ENCODE measurements at places on chromosomes 6 and 20.

DNA sequence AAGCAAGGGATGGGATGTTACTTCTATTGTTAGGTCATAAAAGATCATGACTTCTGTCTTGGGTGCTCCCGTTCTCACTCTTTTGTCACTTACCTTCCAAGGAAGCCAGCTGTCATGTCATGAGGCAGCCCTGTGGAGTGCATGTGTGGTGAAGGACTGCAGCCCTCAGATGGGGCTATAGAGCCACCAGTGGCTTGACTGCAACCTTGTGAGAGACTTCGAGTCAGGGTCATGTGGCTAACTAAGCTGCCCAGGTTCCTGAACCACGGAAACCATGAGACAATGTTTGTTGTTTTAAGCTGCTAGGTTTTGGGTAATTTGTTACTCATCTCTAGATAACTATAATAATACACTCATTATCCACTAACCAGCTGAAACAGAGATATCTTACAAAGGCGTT lies 477.1 kb downstream of the BTBD3 start:
- DNase-seq = no peak

DNA sequence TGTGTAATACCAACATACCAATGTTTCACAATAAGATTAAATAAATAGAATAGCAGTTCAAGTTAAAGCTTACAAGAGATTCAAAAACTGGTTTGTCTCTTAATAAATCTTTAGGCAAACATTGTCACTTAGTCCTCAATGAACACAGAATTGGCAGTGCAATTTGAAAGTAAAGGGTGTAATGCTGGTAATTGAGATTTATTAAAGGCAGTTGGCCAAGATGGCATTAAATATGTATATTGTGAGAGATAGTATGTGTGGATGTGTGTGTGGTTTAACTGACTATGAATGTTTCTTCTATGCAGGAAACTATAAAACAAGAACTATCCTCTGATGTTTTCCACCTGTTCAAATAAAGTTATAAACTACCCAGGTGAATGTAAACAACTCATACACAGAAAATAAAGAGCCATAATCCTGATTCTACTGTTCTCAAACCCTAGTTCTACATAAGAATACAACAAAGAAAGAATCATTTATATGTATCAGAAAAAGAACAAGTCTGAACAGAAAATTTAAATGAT lies 267.9 kb upstream of the PTCHD4 start:
- DNase-seq = no peak

DNA sequence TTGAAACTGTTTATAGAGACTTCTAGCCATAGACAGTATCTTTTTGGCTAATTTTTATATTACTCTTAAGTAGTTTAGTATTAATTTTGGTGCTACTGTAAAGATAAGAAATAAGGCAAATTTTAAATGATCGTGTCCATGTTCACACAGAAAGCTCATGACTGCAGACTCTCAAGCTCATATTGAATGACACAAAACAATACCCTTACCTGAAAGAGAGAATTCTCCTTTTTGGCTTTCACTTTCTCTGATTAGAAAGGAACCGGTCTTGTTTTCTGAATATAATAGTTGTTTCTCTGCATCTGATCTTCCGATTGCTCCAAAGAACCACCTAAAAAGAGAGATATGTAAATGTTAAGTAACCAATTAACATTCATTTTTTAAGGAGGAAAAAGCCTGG lies 57.0 kb downstream of the FRK start:
- no peak for DNase-seq

GRCh38 chr20:8664778-8665177 lies 404.1 kb upstream of the PLCB4 start:
- DNase-seq = no peak

GRCh38 chr6:166933396-166933795 lies 23.0 kb downstream of the RNASET2 start:
- DNase-seq = no peak

- no peak for DNase-seq
Measured at GRCh38 chr6:32271429-32271828, 47.6 kb upstream of the NOTCH4 start.

GRCh38 chr6:2186516-2186915 lies 58.9 kb downstream of the GMDS start:
- DNase-seq = no peak

GRCh38 chr20:57090590-57091560 lies 175.6 kb downstream of the BMP7 start:
- DNase-seq = no peak

GRCh38 chr6:63549076-63549475 lies 23.2 kb upstream of the LOC128125822 start:
- DNase-seq = no peak

DNA sequence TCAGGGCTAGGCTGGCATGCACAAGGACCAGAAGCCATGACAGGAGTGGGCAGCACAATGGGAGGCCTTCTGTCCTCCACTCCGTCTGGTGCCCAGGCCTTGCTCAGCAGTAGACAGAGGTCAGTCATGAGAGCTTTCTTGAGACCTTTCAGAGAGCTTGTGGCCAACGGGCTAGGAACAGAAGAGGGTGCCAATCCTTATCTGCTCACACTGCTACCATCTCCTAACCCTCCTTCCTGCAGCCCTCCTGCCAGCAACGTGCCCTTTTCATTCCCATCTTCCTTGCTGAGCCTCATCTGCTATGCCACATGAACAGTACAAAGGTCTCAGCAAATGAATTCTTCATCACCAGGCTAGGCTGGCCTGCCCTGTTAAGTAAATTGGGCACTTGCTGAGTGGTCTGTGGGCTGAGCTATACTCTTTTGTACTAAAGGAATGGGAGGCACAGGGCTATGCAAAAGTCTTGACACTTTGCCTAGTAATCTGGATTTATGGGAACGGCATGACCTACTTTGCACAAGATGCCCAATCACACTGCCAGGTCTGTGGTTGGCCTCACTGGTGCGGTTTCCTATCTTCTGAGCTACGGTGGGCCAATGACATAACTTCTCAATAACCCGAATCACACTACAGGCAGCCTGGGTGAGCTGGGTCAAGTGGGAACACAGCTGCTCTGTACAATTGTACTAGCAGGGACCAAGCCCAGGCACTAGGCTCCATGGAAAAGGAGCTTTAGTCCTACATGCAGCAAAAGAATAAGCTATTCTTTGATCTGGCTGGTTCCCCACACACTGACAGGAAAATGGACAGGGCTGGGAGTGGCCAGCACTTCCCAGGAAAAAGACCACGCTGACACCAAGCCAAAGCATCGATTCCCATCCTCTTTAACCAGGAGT lies 47.8 kb downstream of the ELOVL5 start:
- peak; percentile 7 for DNase-seq

- DNase-seq = no peak
Measured at GRCh38 chr20:35690265-35690664, 8.9 kb downstream of the NFS1 start.

DNA sequence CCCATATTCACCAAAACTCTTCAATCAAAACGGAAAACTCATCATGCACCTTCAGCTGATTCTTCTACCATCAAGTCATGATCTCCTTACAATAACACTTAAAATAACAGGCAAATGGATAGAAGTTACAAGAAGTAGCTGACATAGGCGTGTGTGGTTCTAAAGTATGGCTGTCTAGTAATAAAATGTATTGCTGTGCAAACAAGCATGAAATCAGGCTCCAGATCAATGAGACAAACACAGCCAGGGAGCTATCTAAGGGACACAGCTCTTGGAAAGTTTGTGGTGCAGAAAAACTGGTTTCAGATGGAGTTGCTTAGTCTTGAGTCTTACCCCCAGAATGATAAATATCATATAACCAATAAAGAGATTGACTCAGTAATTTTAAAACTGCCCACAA lies 434.8 kb upstream of the NOX3 start:
- no peak for DNase-seq

GRCh38 chr20:46056027-46056833 lies 27.2 kb downstream of the SLC12A5 start:
- no peak for DNase-seq

- DNase-seq = no peak
Measured at GRCh38 chr20:53215166-53215565, 243.0 kb downstream of the TSHZ2 start.

DNA sequence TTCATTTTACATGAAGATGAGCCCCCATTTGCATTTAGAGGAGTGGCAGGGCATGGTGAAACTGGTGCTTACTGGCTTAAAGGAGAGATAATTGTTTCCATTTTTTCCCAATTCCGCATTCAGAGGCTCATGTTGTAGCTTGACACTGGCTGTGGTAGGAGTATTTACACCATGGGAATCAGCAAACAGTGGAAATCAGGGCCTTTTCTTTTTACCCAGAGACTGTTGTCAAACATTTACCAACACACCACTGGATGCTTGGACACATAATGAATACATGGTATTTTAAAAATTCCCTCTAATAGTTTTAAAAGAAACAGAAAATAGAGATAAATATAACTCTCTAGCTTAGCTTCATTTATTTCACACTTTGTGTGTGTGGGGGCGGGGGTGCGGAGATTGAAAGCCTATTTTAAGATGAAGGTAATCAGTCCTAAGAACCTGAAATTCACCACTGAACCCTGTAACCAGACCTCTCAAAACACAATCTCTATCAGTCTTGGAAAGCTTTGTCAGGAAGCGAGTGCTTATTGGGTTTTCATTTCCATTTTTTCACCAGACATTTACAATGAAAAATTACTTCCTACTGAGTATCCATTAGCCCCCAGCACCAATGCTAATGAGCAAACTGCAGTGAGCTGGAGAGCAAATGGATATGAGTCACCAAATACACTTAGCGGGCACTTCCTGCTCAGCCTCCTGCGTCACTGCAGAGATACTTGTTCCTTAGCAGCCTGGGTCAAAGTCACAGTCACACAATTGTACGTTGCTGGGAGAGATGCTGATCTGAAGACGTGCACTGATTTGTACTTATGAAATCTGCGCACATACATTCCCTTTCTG lies 532.0 kb downstream of the BCKDHB start:
- DNase-seq = no peak
